ENCODE measurements at places on chromosomes 11 and 22. TPM values are rescaled to one million over a fixed set of nuclear protein-coding genes. Genes with fewer than 3 reads are reported as not detected.

DNA sequence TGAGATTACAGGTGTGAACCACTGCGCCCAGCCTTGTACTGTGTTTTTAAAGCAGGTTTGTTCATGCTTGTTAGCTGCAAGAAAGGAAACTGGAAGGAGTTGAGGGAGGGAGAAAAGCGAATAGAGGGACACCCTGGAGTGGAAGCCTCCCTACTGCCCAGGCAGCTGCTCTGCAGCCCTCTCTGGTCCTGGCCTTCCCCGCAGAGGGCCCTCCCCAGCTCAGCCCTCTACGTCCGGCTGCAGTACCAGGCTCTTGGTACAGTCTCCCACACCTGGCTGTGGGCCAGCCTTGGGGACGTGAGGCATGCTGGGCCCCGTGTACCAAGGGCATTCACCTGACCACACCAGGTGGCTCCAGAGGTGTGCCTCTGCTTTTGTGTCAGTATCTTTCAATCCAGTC, 70.8 kb downstream of the MED15 start:
- DNase-seq: no peak

DNA sequence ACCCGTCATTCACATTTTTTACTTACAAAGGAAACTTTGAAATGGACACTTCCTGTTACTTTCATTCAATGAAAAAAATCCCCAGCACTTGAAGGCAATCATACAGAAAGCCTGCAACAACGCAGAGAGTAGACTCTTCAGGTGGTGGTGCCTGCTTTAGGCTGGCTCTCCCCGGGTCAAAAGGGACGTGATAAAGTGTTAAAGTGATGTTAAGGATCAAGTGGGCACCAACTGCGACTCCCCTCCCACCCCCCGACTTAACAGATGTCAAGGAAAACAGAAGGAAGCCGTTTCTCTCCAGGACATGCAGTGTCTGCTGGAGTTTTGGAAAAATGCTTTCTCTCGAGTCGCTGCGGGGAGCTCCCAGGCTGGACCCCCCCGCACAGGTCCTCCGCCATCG, 414 bp upstream of the PNPLA3 start:
- peak; percentile 7 for DNase-seq

Gene RPS6KA4
- total RNA-seq: 95.7 TPM

Gene FOLR2
- not detected for total RNA-seq
